ENCODE measurements at places on chromosomes 2 and 18.
A peak's percentile ranks its signal among the peaks of the same experiment; 100 is the strongest.

- no peak for DNase-seq
Measured at GRCh38 chr18:22185771-22186386, 16.5 kb downstream of the GATA6 start.

DNA sequence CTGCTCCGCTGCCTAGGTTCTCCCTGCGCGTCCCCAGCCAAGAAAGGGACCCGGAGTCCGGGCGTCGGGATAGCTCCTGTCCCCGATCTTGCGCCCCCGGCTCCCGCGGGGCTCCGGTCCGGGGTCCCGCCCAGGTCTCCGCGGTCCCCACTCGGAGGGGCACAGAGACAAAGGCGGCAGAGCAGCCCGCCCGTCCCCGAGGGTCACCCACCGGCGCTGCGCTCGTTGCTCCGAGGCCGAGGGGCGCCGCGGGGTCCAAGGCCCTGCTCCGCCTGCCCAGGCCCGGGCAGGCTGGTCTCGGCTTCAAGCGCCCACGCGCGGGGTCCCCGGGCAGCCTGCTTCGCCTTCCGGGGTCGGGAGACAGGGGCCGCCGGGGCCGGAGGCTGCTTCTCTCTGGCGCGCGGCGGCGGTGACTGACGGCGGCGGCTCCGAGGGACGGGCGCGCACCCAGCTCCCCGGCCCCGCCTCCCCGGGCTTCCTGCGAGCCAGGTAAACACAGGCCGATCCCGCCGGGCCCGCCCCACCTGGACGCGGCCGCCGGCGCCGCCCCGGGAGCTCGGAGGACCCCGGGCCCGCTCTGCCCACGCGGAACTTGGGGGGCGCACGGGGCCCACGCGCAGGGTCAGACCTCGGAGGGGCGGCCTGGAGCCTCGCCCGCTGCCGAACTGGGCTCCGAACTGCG is at the start of gene MBP:
Gene MBP (minus strand): TSS at position 415 of the 682 bp plus-strand sequence. CDS start 27,522 bp downstream, outside the sequence.
- DNase-seq, result peak; percentile 66

- no peak for DNase-seq
Measured at GRCh38 chr2:46874236-46874929, 41.2 kb downstream of the MCFD2 start.

GRCh38 chr2:96926791-96927190 is 56.9 kb upstream of the SEMA4C start:
- no peak for DNase-seq

DNA sequence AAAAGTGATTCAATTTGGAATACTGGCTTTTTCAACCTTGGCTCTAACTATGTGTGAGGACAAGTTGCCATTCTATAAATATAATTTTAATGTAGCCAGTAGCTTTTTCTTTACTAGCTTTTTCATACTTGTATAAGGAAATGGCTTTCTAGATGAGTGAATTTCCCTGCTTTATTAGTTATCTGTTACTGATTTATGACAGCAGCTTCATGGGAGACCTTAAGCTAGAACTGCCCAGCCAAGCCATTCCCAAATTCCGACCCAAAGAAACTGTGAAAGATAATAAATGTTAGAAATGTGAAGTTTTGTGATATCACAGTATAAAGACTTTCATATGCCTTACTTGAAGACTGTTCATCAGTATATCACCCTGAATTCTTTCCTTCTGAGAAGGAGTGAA is 32.3 kb downstream of the BABAM2 start:
- DNase-seq, result no peak

GRCh38 chr18:31233621-31234275 is 71.1 kb upstream of the DSC1 start:
- DNase-seq, result no peak

DNA sequence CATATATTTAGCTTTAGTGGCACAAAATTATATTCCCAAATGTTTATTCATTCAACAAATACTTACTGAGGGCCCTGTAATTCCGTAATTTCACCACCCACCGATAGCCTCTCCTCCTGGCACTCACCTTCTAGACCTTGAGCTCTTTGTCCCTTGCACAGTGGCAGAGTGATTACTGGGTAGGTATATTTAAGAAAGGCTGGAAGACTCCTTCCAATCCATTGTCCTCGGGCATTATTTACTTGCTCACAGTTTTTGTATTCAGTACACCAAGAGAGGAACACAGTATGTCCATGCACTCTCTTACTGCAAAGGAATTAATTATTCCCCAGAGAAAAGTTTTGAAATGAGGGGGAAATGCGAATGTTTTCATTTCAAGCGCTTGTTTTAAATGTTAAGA is 1.1 kb upstream of the CDCA7 start:
- DNase-seq, result no peak

DNA sequence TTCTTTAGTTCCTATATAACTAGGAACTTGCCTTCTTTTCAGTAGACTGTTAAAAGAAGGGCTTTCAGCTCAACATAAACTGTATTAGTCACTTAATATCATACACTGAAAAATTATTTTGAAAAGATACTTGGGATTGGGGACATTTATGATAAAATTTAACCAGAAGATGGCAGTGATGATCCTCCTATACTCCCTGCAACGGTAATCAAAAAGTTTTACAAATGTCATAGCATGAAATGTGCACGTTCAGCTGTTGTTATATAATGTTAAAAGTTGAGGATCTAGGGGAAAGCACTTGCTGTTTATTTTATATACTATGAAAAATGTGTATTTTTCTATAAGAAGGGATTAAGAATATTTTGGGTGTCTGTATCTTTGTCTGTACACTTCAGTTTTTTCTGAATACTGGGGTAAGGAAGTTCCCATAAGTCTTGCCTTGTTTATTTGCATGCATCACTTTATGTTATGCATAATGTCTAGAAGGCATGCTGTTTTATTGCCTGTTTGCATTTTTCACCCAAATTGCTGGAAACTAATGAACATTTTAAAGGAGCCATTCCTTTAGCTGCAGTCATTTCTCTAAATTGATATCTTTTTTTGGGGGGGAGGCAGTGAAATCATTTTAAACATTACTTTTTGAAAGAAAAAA is 19.0 kb downstream of the DYNC1I2 start:
- DNase-seq, result peak; percentile 31

DNA sequence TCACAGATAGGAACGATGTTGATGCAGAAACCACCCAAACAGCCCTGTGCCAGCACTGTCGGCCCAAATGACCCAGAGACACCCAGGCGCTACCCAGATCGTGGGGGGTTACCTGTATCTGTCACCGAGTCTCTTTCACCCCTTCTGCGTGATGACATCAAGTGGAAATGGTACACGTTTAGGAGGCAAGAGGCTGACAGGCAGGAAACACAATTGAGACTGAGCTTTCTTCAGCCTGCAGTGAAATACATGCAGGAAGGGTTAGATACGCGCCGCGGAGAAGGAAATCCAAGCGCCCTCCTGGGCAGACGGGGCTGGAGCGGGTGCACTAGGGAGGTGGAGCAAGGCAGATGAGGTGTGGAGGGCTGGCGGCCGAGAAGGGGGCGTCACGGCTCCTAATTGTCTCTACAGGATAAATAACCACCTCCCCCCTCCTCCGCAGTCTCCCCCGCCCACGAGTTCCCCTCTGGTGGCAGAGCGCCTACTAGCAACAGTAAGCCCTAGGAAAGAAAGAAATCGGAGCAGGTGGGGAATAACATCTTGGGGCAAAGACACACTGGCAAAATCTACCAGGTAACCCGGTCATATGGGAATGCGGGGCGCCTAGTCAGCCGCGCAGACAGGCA is at the start of gene RNF152:
Gene RNF152 (minus strand): TSS at position 325 of the 626 bp plus-strand sequence. CDS start 76,544 bp downstream, outside the sequence.
- DNase-seq, result peak; percentile 21

GRCh38 chr2:15421753-15422152 is 139.4 kb downstream of the NBAS start:
- no peak for DNase-seq

DNA sequence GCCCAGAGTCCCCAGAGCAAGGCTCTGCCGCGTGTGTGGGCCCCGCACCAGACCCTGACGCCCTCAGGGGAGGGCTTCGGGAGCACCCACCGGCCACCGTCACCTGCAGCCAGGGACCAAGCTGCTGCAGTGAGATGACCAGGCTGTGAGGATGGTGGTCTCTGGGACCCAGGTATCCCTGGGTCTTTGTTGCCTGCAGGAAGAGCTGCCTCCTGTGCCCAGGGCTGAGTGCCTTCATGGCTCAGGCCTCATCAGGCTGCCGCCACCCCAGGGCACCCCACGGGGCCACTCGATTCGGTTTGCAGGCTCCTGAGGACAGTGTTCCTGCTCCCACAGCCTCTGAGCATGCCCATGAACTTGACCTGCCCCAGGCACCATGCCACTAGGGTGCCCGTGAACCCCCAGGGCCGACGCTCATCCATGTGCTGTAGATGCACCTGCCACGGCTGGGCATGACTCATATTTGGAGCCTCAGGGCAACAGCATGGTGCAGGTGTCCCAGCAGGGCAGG is 109.8 kb downstream of the FAM210A start:
- no peak for DNase-seq

DNA sequence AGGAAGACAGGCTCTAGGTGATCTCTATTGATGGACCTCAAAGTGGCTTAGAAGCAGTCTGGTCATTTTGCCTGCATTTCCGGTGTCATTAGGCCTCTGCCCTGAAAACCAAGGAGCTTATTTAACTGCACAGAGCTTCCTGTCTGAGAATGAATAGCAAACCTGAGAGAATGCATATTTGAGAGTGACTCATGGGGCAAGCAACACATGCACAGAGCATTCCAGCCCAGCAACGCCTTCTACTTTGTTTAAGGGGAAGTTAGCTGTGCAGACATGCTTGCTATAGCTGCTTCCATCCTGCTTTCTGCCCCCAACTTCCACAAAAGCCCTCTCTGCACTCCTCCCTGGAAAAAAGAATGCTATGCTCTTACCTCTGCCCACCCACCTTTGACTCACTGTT is 232.8 kb downstream of the GRB14 start:
- DNase-seq, result no peak

DNA sequence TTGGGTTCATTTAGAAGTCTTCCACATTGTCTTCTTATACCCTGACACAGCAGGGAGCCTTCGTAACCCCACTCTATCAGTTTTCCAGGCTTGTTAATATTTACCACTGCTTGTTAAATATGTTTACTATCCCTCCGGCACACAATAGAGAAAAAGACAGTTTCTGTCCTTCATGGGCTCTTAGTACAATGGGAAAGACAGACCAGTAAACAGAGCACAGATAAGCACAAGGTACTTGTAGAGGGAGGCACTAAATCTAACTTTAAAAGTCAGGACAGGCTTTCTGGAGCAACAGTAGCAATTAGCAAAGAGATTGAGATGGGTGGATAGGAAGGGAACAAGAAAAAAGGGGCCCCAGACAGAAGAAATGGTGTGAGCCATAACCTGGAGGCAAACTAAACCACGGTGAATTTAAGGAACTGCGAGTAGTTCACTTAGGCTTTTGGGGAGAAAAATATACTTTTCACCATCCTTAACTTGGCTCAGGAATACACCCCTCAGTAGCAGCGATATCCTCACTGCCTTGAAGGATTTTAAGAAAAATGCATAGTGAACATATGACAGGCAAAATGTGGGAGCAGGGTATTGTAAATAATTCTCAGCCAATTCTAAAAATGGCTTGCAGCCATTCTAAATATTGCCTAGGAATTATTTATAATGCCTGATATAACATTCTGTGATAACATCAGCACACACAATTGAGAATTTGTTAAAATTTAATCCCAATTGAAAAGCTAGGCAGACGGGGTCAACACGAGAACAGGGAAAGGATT is 383.7 kb downstream of the CDH2 start:
- DNase-seq, result no peak

DNA sequence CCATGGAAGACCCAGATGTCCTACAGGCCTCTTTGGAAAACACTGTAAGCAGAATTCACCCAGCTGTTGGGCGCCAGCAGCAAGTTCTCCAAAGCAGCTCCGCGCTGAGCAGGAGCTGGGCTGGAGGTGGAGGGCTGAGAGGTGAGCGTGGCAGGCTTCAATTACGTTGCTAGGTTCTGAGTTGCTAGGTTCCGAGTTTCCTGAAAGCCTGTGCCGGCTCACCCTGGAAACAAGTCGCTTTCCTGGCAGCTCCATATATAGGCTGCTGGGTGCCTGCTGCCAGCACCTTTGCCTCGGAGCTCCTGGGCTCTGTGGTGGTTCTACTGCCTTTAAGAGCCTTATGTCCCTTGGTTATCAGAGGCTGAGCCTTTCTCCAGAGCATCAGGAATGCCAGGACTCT is 14.4 kb upstream of the EGR4 start:
- DNase-seq, result no peak

DNA sequence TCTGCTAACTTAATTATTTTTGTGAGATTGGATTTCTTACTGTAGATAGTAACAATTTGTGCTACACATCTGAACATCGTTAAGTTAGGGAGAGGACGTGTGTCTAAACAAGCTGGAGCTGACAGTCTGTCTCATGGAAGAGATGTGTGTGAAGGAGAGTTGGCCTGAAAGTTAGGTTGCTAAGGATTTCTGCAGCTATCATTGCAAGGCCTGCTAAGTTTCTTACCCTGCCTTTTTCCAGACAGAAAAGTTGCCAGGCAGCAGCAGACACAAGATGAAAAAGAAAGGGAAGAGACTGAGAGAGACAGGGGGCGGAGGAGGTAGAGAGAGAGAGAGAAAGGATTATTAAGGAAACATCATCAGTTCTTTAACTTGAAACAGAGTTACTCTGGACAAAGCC is 4.1 kb upstream of the LRP1B start:
- no peak for DNase-seq

DNA sequence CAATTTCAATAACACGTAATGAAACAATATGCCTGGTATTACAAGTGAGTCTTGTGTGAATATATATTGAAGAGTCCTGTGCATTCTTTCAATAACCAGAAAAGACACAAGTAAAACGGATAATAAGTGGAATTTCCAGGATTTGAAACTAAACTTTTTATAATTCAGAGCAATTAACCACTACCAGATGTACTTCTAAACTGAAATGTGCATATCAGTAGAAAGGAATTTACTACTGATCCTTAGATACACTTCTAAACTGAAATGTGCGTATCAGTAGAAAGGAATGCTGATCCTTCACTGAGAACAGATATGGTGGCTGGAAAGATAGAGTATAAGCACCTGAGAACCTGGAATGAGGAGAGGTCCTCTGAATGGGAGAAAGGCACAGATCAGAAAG is 470.9 kb upstream of the SPHKAP start:
- no peak for DNase-seq

- peak; percentile 68 for DNase-seq
Measured at GRCh38 chr18:11849841-11850634, 1.2 kb upstream of the CHMP1B start.

DNA sequence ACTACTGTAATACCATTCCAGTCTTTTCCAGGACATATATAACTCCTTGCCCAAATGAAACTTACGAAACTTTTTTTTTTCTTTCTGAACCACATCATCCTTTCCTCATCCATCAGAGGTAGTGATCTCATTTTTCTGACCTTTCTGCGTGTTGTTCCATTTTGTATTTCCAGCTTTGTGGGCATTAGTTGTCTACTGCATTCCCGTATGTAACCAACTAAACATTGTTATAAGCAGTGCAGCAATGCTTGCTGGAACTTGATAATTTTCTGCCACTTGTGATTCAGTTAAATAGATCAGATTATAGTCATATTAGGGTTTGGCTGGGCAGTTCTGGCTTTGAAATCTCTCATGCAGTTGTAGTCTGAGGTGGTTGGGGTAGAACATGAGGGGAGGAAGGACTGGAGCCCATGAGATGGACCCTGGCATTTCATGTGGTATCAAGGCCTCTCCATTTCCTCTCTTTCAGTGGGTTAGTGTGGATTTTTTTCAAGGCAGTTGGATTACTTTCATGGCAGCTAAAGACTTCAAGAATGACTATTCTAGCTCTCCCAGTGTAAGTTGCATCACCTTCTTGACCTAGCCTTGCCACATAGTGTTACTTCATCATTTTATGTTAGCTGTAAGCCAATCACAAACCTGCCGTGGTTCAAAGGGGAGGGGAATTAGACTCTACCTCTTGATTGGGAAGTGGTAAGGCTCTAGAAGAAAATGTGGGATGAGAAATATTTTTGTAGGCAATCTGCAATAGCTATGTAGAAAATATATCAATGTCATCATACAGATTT is 80.5 kb downstream of the EHBP1 start:
- no peak for DNase-seq

All from CD4-positive, alpha-beta T cell treated with Interleukin-21 for 1 hour (primary cell).